ENCODE measurements at places on chromosomes 4 and X.

DNA sequence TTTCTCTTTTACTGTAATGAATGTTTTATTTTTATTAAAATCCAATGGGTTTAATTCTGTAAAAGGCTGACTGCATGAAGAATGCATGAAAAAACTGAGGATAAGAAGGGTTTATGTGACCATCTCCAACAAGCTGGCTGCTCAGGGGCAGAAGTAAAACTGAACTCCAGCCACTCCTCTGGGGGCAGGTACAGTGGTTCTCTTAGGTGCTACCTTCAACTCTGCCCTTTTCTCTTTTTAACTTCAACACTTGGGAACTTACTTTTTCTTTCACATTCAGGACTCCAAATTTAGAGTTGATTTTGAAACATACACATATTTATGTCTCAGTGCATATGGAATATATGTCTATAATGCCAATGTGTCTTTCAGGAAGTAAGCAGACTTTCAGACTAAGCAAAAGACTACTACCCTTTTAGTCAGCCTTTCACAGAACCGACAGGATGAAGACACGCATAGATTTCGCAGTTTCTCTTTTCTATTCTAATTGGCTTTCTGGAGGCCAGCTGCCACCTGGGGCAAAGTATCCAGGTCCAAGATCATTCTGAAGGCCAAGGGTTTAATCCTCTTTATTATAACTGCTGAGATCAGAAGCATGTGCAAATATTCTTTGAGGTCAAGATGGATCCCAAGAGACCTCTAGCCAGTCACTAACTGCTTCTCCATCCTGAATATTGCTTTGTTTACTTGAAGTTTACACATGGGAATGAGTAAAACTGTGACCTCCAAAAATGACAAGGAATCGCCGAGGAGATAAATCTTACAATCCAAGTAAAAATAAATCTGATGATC, 30.7 kb downstream of the HS3ST1 start:
- no peak for DNase-seq

DNA sequence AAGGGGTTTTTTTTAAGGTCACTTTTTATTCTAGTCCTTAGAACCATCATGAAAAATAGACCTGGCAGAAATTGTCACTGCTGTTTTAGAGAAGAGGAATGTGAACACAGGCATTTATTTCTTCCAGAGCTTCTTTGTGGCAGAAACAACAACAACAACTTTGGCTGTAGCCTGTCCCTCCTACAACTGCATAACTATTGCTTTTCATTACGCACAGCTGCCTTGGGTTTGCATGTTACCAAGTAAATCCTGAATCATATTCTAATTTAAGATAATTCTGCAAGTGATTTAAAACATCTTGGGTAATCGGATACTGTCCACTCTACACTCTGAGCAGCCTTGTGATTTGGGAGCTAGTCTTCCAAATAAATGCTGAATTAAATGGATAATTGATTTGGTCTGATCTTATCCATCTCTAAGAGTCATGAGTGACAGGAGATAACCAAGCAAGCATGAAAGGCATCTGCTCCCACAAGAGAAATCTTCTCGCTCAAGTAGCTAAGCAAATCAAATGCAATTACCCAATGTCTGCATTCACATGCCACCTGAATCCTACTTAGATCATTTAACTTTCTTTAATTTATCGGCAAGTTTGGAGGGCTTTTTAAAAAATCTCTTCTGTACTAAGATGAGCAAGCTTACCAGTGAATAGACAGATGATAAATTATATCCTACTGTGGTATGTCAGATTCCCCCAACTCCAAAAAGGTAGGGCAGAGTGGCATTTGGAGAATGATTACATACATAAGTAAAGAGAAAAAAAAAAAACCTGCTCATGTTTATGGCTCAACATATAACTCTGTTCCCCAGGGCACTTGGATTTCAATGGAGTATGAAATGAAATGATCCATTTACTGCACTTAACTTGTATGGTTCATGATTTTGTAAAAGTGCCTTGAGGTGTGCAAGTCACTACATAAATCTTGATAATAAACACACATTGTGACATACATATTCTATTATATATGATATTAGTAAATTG, 73.6 kb downstream of the EGF start:
- DNase-seq, result no peak

DNA sequence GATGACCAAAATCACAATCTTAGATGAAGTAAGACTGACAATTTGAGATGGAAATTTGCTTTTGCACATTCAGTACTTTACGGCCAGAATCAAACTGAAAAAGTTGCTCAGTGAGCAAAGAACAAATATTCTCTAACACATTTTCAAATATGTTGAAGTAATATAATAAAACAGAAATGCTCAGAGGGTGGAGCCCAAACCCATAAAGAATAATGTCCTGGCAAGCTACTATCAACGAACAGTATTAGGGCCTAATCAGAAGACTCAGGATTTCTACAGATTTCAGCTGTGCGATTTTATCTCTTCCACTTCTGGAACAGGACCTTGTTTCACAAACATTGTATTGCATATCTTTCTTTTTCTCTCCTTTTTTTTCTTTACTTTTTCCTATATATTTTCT, 505.0 kb downstream of the TECRL start:
- no peak for DNase-seq

- no peak for DNase-seq
These were observed 49.5 kb downstream of the COQ2 start for GRCh38 chr4:83234902-83235644.

DNA sequence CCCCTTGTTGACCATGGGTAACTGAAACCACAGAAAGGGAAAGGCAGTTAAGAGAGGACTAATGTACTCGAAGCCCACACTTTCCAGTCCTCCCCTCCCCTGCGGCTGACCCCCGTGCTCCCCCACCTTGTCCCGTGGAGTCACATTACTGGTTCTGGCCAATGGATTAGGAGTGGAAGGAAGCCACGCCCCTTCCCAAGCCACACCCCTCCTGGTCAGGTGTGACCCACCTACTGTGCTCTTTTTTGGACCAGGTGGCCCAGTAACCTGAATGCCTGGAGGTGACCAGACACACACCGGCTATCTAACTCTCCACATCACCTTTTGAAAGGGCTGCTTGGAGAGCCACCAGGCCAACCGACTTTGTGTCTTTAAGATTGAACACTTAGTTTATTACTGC, 109.3 kb upstream of the MSX1 start:
- no peak for DNase-seq

DNA sequence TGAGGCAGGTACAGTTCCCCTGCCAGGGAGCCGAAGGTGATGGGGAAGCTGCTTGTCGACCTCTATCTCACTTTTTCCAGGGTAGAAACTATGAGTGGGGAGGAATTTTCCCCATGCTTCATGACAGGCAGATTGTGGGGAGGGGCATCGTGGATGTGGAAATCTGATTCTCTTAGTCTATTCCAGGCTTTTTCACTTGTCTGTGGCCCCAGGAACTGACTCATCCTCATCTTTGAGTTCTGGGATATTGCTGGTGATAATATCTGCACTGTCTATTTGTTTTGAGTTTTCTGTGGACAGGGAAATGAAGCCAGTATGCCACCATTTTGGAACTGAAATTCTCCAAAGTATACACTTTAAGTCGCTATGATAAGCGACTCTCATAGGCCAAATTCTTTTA, 7.6 kb upstream of the TLR2 start:
- DNase-seq, result no peak

GRCh38 chr4:8589336-8589735, 3.2 kb upstream of the CPZ start:
- DNase-seq, result no peak

DNA sequence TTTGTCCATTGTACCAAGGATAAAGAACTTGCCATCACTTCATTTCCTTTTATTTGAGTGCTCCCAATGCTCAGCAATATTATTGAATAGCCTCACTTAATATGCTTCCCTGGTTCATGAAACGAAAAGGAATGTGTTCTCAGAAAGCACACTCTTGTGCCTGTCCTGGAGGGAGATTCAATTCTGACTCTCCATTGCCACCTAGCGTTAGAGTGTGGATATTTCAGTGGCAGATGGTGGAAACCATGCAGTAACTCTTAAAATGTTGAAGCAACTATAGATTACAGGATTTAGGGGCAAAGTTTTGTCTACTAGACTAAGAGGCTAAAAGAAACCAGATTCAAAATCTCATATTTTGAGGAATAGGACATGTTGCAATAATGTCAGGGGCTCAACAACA, 36.0 kb downstream of the GAB3 start:
- DNase-seq, result no peak

- DNase-seq, result no peak
These were observed 108.5 kb downstream of the FAM53A start for GRCh38 chr4:1575418-1576303.

Data from SHP77 (cell line).